ENCODE measurements at places on chromosomes 2 and 18. TPM values are rescaled to one million over a fixed set of nuclear protein-coding genes. Genes with fewer than 3 reads are reported as not detected.

DNA sequence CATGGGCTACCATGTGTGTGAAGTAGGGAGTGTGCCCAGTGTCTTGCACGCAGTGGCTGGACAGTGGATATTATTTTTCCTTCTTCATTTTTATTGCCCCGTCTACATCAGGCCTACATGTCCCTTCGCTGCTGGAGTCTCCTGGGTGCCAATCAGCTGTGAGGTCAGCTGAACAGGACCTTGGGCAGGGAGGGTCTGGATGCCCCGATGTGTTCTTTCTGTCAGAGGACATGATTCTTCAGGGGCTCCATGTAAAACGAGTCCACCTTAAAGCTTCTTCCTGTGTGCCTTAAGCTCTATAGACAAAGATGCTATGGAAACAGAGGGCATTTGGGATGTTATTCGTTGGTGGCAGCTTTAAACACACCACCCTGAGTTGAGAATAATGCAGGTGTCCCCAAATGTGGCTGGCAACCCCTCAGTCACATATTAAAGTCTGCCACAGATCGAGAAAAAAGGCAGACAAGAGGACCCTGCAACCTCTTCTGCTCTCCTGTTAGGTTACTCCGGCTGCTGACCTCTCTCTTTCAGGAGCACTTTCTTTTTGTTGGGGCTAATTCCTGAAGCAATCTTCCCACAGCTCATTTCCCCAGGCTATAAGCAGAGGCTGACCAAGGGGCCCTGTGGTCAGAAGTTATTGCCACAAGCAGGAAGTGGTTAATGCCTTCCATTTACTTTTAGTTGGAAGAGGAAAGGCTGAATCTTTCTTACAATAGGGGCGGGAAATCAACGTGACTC lies 20.0 kb downstream of the GREB1 start:
- DNase-seq: no peak

DNA sequence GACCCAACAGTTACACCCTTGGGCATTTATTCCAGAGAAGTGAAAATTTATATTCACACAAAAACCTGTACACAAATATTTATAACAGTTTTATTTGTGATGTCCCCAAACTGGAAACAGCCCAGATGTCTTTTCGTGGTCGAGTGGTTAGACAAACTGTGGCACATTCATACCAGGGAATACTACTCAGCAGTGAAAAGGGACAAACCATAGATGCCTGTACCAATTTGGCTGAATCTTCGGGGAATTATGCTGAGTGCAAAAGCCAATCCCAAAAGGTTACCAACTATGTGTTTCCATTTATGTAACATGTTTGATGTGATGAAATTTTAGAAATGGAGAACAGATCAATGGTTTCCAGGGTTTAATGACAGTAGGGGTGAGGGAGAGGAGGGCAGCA lies 154.3 kb downstream of the GLI2 start:
- DNase-seq: no peak

CRYBA2 gene
- total RNA-seq: not detected

DNA sequence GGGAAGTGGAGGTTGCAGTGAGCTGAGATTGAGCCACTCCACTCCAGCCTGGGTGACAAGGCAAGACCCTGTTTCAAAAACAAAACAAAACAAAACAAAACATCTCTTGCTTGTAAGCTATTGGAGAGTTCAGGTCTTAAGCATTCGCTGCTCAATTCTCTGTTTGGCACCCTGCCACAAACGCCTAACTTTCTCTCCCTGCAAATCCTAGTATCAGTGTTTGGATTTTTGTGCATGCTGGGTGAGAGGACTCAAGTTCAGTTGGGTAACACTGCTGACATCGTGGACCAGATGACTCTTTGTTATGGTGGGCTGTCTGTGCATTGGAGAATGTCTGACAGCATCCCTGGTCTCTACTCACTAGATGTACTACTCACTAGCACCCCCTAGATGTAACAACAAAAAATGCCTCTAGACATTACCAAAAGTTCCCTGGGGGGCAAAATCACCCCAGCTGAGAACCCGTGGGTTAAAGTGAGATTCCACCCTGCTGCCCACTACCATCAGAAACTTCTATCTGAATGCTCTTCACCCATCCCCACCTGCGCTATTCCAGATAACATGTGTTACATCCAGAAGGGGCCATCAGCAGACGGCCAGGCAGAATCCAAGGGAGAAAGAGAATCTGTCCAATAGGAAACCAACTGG lies 50.9 kb downstream of the CACNB4 start:
- DNase-seq: no peak

TACR1 gene
- total RNA-seq: 0.07 TPM

Measured in left ventricle myocardium superior (tissue), 1 donor.